Skeletal muscle cell (primary cell): ENCODE measurements at places on chromosomes 7 and 10.

GRCh38 chr7:137545059-137545716, 201.7 kb upstream of the PTN start:
- DNase-seq, result no peak

DNA sequence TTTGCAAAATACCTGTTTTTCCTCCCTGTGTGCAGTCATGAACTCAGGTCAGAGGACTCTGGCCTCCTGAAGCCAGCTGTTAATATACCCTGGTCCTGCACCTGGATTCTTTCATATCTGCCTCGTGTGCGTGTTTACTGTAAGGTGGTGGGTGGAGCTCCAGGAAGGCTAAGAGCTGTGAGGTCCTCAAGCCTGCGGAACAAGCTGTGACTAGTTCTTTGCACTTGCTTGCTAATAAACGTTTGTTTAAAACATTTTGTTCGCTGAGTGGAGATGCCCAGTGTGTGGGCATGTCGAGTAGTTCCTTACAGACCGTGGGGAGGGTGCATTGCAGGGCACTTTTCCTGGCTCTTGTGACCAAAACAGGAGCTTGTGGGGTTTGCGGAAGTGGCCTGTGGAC, 139.0 kb downstream of the DOCK1 start:
- DNase-seq, result no peak

DNA sequence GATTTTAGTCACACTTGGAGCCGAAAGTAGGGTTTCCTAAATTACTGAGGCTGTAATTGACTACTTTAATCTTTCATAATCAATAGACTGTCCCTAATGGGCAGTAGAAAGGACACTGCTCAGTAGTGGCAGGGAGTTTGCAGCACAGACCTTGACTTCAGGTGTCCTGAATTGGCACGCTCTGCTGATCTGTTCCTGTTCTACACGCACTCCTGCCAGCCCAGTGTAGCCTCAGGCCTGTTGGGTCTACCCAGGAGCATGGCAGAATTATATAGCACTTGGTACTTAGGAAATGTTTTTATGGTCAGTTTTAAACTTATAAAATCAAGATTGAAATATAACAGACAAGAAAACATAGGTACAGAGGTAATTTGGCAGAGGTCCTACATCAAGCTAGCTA, 9.0 kb downstream of the EIF4H start:
- DNase-seq, result no peak

- DNase-seq, result no peak
Measured at GRCh38 chr7:80054356-80054755, 80.3 kb upstream of the GNAI1 start.

GRCh38 chr7:40799-41750, 151.3 kb upstream of the FAM20C start:
- DNase-seq, result no peak

GRCh38 chr10:44300666-44301649, 83.9 kb downstream of the CXCL12 start:
- DNase-seq, result peak; percentile 96

- no peak for DNase-seq
Measured at GRCh38 chr10:105840288-105840770, 1199.2 kb downstream of the SORCS3 start.

DNA sequence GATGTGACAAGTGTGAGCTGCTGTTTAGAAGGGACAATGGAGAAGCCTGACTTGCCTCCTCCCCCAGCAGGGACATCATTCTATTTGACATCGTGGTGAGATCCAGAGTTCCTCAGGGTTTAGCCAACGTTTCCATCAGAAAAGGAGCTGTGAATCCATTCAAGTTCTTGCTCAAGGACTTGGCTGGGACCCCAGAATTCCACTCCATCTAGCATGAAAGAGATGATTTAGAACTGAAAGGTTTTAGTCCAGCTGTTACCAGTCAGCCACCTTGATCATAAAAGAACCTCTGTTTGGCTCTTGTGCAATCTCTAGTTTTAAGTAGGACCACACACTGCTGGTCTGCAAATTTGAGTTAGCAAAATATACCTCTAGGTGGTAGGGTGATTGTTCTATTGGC, 337.6 kb downstream of the FRMD4A start:
- DNase-seq, result peak; percentile 85

GRCh38 chr7:148825338-148825737, 58.8 kb downstream of the EZH2 start:
- DNase-seq, result no peak

DNA sequence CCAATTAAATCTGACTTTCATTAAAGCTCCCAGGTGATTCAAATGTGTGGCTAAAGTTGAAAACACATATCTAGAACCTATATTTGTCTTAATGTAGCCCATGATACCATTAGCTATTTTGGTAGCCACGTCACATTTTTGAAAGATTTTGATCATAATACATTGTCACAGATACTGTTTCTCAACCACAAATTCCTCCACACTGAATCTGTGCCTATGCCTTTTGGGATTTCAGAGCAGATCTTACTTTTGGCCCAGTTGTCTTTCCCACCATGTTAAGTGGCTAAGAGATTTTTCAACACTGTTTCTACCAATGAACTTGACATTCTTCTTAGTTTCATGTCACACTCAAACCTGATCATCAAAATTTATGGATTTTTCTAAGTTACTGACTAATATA, 47.4 kb downstream of the CH25H start:
- no peak for DNase-seq

GRCh38 chr7:45138433-45139267, 18.9 kb upstream of the RAMP3 start:
- DNase-seq, result no peak

DNA sequence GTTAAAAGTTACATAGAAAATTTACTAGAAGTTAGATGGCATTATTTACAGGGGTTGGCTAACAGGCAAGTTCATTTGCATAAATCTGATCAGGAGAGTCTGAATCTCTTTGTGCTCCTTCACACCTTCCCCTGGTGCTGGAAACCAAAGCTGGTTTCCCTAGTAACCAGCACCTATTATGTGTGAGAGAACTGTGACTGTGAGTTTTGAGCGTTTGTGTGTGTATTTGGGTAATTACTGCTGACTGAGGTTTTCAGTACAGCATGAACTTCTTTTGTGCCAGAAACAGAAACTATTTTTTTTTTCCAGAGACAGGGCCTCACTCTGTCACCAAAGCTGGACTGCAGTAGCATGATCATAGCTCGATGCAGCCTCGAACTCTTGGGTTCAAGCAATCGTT, 10.3 kb upstream of the IFIT1B start:
- DNase-seq, result no peak

- no peak for DNase-seq
Measured at GRCh38 chr7:17441557-17441956, 143.1 kb downstream of the AHR start.

- no peak for DNase-seq
Measured at GRCh38 chr7:80445351-80445750, 66.5 kb downstream of the GNAT3 start.

DNA sequence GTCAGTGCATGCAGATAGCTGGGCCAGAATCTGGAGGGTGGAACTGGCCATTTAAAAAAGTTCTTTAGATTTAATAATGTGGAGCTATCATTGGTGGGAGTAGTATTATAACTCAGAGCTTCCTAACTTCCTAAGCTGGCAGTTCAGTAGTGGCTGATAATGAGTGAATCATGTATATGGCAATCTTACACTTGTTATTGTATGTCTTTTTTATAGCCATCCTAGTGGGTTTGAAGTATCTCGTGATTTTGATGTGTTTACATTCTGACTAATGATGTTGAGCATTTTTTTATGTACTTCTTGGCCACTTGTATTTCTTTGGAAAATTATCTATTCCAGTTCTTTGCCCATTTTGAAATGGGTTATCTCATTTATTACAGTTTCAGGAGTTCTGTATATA, 15.4 kb downstream of the TFAM start:
- no peak for DNase-seq

- DNase-seq, result no peak
Measured at GRCh38 chr7:133562621-133563020, 309.7 kb downstream of the EXOC4 start.

- DNase-seq, result no peak
Measured at GRCh38 chr10:118594392-118595063, 920 bp downstream of the PRLHR start.

- DNase-seq, result no peak
Measured at GRCh38 chr7:150867605-150868004, 15.3 kb downstream of the AOC1 start.

GRCh38 chr10:93622942-93623341, 10.6 kb downstream of the PDE6C start:
- no peak for DNase-seq

GRCh38 chr10:110361800-110362456, 57.2 kb upstream of the SMNDC1 start:
- DNase-seq, result no peak

GRCh38 chr10:30803892-30804322, 174.4 kb upstream of the LYZL2 start:
- peak; percentile 86 for DNase-seq

GRCh38 chr7:102832674-102833073, 80.1 kb upstream of the LRRC17 start:
- DNase-seq, result no peak

DNA sequence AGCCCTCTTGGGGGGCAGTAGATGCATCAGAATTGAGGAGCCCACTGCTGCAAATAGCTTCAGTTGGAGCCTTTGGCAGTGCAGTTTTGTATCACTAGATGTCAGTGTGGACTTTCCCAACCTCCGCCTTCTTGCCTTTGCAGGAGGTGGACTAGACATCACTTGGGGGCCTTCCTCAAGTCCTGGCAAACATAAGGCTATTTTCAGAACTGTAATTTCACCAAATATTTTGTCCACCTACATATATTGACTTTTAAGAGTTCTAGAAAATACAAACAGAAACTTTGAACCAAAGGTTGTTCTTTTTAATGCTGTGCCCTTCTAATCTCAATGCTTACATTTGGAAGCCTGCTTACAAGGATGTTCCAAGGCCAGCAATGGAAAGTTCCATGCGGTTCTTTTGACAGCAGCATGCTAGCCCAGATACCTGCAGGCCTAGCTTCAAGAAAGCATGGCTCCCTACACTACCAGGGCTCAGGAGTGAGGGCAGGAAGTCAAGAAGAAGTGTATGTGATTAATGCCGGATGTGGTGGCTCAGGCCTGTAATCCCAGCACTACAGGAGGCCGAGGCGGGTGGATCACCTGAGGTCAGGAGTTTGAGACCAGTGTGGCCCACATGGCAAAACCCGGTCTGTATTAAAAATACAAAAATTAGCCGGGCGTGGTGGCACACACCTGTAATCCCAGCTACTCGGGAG, 8.0 kb upstream of the ZNRF2 start:
- DNase-seq, result no peak

- no peak for DNase-seq
Measured at GRCh38 chr7:130154131-130154500, 51.1 kb downstream of the TMEM209 start.

- DNase-seq, result no peak
Measured at GRCh38 chr10:12561307-12561706, 212.0 kb downstream of the CAMK1D start.

- DNase-seq, result no peak
Measured at GRCh38 chr10:84581976-84582375, 253.6 kb downstream of the CCSER2 start.

GRCh38 chr7:93147363-93147762, 822 bp downstream of the SAMD9L start:
- DNase-seq, result no peak

DNA sequence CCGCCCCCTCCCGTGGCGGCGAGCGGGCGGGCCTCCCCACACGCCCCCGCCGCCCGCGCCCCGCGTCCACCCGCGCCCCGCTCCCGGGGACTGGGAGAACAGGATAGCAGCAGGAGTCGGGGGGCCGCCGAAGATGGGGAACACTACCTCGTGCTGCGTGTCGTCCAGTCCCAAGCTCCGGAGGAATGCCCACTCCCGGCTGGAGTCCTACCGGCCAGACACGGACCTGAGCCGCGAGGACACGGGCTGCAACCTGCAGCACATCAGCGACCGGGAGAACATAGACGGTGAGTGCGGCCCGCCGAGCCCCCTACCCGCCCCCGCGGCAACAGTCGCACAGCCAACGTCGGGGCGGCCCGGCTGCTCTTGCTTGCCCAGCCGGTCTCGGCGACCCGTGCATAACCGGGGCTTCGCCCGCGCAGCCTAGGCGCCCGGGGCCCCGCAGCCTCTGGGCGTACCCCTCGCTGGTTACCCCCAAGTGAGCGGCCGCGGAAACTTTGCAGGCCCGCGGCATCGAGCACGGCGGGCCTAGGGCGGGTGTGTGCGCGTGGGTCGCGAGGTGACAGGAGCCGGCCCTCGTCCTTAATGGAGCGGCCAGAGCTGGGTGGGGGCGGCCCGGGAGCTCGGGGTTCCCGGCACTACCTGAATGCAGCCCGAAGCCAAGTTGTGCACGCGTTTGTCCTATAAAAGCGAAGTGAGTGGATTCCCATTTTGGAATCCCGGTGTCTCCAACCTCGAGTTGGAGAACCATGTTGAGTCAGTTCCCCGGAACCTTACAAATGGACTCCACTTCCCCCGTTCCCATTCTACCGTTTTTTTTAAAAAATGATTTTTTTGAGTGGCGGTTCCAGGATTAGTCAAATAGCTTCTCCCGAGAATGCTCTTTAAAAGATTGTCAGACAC, 863 bp downstream of the CCNY start:
- DNase-seq, result no peak
